Natural killer cell (primary cell): ENCODE measurements at places on chromosomes 11 and 22.

- no peak overlapping the region for H3K4me3 ChIP-seq
- no peaks in the 10 kb centered on the region for H3K36me3 ChIP-seq
- H3K4me1 ChIP-seq, result peaks cover 11% of the 10 kb centered on the region
- no peak overlapping the region for H3K27ac ChIP-seq
- H3K27me3 ChIP-seq, result no peaks in the 10 kb centered on the region
- no peak for DNase-seq
These were observed 1.1 kb upstream of the C11orf65 start for GRCh38 chr11:108468478-108468864.

DNA sequence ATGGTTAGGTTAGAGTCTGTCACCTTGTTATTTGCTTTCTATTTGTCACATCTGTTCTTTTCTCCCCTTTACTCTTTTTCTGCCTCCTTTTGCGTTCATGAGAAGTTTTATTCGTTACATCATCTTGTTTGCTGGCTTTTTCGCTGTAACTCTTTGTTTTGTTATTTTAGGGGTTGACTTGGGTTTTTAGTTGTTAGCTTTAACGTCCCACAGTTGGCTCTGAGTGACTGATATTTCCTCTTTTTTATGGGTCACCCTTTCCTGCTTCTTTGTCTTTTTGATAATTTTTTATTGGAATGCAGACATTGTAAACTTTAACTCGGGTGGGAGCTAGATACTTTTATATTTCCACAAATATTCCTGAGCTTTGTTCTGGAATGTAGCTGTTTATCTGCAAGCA is 13.3 kb upstream of the TNNT3 start:
- no peaks in the 10 kb centered on the region for H3K36me3 ChIP-seq
- no peak overlapping the region for H3K4me3 ChIP-seq
- no peaks in the 10 kb centered on the region for H3K27me3 ChIP-seq

GRCh38 chr11:129380413-129380812 is 4.8 kb downstream of the BARX2 start:
- peaks cover 4% of the 10 kb centered on the region for H3K27me3 ChIP-seq
- H3K4me1 ChIP-seq, result no peaks in the 10 kb centered on the region
- no peak for DNase-seq

GRCh38 chr22:30506507-30506968 is 1.0 kb upstream of the SEC14L4 start:
- peaks cover 14% of the 10 kb centered on the region for H3K27me3 ChIP-seq
- no peak overlapping the region for H3K27ac ChIP-seq
- H3K4me1 ChIP-seq, result no peaks in the 10 kb centered on the region
- DNase-seq, result no peak
- H3K4me3 ChIP-seq, result no peak overlapping the region

DNA sequence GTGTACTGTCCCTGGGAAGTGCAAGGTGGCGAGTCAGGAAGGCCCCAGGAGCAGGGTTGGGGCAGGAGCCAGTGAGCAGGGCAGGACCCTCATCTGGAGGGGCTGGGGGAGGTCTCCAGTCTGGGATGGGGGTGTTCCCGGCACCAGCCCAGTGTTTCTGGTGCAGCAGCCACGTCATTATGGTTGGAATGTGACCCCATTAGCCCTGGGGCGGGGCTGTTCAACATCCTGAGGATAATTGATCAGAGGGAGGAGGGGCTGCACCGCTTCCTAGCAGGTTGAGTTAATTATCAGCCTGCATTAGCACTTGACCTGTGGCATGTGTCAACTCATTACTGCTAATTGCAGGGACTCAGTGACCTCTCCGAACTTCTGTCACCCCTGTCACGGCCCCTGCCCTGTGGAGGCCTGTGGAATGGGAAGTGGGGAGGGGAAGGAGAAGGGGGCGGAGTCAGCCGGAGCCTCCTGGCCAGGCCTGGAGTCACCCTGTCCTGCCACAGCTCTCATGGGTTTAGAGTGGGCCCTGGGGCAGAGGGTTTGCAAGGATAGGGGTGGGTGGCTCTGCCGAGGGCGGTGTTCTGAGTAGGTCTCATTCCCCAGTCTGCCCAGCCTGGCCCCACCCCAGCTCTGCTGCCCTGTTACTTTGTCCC is 52.8 kb upstream of the CCDC188 start:
- no peaks in the 10 kb centered on the region for H3K27me3 ChIP-seq
- DNase-seq, result no peak
- H3K27ac ChIP-seq, result no peak overlapping the region
- H3K4me1 ChIP-seq, result peaks cover 34% of the 10 kb centered on the region
- no peaks in the 10 kb centered on the region for H3K36me3 ChIP-seq

GRCh38 chr11:82981852-82982251 is 80.3 kb downstream of the DDIAS start:
- H3K27ac ChIP-seq, result no peak overlapping the region
- H3K4me1 ChIP-seq, result no peaks in the 10 kb centered on the region
- H3K4me3 ChIP-seq, result no peak overlapping the region
- no peak for DNase-seq
